Hematopoietic multipotent progenitor cell treated with erythropoietin and hydrocortisone succinate and interleukin-3 and kit ligand, for 8 days (in vitro differentiated cells): ENCODE measurements at places on chromosomes 7 and 10.

DNA sequence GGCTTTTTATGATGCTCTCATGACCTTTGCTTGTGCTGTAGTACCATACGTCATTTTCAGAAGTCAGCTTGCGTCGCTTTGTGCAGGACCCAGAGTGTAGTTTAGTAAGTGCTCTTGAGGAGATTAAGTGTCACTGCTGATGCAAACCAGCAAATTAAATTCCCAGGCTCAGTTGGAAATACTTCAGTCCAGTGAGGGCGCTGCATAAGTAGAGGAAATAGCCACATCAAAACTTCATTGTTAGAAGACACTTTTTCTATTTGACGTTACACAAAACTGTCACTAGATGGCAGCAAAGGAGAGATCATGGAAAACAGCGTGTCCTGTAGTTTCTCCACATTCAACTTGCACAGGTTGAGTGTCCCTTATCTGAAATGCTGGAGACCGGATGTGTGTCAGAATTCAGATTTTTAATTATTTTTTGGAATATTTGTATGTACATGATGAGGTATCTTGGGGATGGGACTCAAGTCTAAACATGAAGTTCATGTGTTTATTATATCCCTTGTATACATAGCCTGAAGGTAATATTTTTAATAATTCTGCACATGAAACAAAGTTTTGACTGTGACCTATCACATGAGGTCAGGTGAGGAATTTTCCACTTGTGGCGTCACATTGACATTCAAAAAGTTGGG lies 7.9 kb downstream of the ZNF22 start:
- DNase-seq: peak; percentile 91

GRCh38 chr7:120521761-120522737 lies 249.1 kb downstream of the KCND2 start:
- DNase-seq: no peak

DNA sequence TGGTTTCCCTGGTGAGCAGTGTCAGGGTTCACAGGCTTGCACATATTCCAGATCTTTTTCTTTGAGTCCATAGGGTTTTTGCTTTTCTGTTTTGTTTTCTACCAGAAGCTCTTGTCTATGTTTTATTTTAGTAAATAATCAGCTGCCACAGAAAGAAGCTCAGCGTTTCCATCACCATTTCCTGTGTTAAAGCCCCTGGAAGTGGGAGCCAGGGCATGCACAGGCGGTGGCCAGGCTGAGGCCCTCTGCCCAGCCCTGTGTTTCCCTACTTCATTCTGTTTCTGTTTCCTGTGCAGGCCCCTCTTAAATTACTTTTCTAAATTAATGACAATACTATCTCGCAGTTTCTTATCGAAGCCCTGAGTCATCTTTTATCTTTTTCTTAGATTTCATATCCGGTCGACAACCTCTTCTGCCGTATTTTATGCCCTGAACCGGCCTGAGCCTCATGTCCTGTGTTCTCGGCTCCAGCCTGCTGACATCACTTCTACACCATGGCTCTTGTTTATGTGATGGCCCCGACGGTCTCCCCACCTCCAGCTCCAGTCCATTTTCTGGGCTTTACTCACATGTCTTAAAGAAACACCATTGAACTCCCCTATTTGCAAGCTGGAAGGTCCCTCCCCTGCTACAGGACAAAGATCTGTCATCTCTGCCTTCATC lies 442.2 kb downstream of the TCERG1L start:
- no peak for DNase-seq

GRCh38 chr7:50775231-50775630 lies 7.5 kb downstream of the GRB10 start:
- no peak for DNase-seq

- no peak for DNase-seq
Measured at GRCh38 chr7:89500084-89500483, 654.2 kb upstream of the STEAP1 start.

DNA sequence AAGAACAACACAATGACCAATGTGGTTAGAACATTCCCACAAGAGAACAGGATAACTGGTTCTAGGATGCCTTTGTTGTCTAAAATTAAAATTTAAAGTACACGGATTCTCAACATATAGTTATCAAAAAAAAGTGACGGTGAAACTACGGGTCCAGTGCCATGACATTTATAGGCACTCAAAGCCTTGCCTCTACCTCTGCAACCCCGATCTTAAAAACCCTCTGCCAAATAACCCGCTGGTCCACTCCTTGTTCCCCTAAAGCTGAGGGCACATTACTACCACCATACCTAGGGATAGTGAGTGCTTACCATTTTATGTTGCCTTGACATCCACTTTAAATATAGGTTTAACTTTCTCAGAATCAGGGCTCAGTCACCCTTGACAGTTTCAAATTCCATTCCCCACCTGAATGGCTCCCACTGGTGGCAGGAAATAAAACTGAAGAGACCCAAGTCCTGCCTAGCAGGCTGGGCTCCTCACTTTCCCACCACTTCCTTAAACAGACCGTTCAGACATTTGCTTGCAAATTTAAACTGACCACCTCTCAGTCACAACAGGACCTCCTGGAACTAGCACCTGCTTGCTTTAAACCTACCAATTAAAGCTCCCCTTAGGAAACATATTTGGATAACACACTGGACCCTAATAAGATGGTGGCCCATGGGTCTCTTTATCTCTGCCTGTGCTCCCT lies 169.9 kb upstream of the ASAH2 start:
- peak; percentile 78 for DNase-seq

GRCh38 chr10:129028451-129028850 lies 438.6 kb upstream of the MGMT start:
- DNase-seq: no peak

GRCh38 chr10:44921506-44921905 lies 10.4 kb downstream of the TMEM72 start:
- DNase-seq: no peak

DNA sequence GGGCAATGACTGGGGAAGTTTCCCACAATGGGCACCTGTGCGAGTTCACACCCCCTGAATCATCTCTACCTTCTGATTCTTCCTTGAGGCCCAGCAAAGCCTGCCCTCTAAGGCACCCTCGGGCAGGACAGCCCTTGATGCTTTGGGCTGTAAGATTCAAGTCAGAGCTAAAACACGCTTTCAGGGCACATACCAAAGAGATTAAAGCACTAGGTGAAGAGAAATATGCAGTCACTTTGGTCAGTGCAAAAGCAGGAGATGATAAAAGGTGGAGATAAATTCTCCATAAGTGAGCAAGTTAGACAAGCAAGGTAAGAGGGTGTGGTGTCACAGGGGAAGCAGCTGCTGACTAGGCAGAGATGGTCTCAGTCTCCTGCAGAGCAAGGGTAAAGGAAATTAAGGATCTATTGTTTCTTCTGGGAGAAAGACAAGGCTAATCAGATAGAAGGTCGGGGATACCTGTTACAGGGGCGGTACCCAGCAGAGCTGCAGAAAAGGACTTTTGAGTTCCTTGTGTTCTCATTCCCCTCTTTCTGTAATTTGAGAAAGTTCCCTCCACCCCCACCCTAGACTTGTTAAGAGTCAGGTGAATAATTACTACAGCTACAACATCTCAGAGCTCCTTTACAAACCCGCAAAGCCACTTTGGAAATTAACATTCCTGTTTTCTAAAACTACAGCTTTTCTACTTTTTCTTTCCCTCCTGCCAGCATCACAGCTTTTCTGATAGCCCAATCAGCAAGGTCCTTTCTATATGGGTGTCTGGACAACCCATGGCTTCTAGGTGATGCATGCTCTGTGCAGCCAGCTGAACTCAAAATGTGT lies 26.4 kb downstream of the PDLIM1 start:
- DNase-seq: no peak

DNA sequence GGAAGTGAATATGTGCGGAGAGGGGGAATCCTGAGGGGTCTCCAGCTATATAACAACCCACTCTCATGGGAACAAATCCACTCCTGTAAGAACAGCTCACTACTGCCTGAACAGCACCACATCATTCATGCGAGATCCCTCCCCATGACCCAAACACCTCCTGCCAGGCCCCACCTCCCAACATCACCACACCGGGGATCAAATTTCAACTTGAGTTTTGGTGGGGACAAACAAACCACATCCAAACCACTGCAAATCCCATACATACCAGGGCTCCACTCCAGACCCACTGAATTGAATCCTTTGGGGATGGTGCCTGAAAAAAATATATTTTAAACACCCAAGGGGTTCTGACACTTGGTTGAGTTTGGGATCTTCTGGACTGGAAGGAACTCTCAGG lies 181.5 kb upstream of the PLXNA4 start:
- DNase-seq: no peak

- DNase-seq: peak; percentile 38
Measured at GRCh38 chr7:17058568-17058967, 176.8 kb upstream of the AGR3 start.

DNA sequence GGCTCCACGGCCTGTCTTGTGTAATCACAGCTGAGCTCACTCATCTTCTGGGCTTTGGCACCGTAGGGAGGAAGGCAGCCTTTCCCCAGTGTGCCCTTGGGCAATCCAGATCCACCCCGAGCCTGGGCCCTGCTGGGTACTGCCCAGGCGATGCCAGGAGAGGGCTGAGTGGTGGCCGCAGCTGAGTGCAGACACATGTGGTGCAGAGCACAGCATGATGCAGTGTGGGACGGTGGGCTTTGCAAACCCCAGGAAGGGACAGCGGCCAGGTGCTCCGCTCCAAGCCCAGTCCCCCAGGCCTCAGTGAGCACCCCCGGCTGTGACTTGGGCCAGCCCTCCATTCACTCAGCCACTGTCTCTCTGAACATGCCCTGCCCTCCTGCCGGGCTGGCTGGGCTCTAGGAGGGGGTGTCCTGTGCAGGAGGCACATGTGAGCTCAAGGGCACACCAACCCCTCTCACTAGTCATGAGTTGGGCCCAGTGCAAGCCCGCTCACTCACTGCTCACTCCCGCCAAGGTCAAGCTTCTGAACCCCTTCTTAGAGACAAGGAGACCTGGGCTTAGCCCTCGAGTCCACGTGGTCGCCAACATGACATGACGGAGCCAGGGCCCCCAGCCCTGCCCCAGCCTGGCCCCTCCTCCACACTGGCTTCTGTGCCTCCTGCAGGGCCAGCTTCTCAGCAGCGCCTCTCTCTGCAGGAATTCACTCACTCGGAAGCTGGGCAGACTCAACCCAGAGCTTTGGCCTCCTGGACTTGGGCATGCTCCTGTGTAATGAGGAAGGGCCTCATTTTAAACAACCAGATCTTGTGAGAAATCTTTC lies 77.5 kb upstream of the INSIG1 start:
- DNase-seq: no peak

DNA sequence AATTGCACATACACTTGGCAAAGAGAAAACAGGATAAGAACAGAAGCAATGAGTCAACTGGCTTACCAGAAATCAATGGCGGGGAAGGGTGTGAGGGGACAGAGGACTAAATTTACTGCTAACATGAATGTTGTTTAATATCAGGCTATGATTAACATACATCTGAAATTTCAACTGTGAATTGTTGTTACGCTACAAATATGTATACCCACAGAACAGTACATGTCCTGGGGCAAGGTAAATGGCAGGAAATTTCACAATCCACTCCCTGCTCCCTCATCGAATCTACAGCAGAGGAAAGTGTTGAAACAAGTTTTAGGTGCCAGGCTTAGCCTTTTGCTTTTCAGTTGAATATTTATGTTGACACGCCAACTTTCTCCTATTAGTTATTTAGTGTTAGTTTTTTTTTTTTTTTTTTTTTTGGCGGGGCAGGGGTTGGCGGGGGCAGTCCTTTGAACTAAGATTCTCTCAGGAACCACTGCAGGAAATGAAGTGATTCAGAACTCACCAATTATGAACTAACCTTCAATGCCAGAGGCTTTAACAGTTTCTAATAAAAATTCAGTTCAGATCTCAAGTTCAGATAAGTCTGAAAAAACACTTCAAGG lies 99.0 kb downstream of the UBE2H start:
- DNase-seq: no peak

- DNase-seq: peak; percentile 15
Measured at GRCh38 chr10:118340486-118340885, 1.6 kb downstream of the FAM204A start.

GRCh38 chr10:59880971-59881510 lies 25.3 kb downstream of the CCDC6 start:
- peak; percentile 91 for DNase-seq

GRCh38 chr10:29941476-29941875 lies 117.9 kb downstream of the JCAD start:
- DNase-seq: no peak

DNA sequence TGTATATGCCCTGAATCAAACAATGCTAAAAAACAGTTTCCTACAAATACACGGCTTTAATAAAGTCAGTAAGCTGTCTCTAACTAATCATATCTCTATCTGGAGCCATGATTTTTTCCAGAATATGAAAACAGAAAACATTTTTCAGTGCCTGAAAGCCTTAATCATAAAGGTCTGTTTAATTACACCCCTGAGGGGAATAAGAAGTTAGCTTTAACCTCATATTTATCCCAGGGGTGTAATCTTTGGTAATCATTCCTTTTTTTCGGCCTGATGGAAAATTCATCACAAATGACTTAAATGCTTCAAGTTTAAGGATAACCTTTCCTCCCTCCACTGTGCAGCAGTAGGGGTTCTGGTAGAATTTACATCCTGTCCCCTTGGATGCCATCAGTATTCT lies 124.2 kb downstream of the ATE1 start:
- no peak for DNase-seq

DNA sequence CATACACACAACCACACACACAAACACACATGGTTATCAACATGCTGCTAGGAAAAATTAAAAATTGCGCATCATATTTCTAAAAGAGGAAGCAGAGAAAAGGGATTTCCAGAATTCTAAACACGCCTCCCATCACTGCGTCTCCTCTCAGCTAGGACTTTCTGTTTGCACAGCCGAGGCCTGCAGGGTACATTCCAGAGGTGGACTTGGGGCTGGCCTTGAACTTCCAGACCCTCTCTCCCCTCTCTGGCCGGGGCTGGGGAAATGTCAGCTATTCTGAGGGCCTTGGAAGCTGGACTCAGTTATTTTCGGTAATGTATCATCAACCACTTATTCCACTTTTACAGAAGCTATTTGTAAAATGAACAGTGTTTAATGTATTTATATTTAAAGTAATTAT lies 168.7 kb downstream of the GALNT17 start:
- no peak for DNase-seq
